ENCODE measurements at places on chromosomes 4 and X. TPM values are rescaled to one million over a fixed set of nuclear protein-coding genes. Genes with fewer than 3 reads are reported as not detected.

The BEX5 gene
- 6.5 TPM for total RNA-seq

The XKRX gene
- total RNA-seq: under 0.01 TPM

The SUPT20HL2 gene
- total RNA-seq: not detected

The XK gene
- total RNA-seq: under 0.01 TPM

The ADGRL3 gene
- total RNA-seq: not detected

The GPR50 gene
- not detected for total RNA-seq

The CXCL5 gene
- total RNA-seq: not detected

The IL9R gene
- total RNA-seq: not detected

The GAGE12E gene
- not detected for total RNA-seq

The STX18 gene
- total RNA-seq: 33.3 TPM

The CCKAR gene
- total RNA-seq: not detected

The NXF2 gene
- total RNA-seq: not detected

The TLR10 gene
- not detected for total RNA-seq

The DAPP1 gene
- total RNA-seq: not detected

The NDST4 gene
- not detected for total RNA-seq

The TCEAL9 gene
- 191 TPM for total RNA-seq

The GAGE13 gene
- not detected for total RNA-seq

The TMPRSS11E gene
- total RNA-seq: not detected

The SPANXB1 gene
- total RNA-seq: not detected

The DMRTC1B gene
- not detected for total RNA-seq

The ZBTB49 gene
- 3.9 TPM for total RNA-seq

The AVPR2 gene
- total RNA-seq: not detected

The ASB9 gene
- 33.5 TPM for total RNA-seq

The MSN gene
- 359 TPM for total RNA-seq

The TAF7L gene
- total RNA-seq: 1.6 TPM
